ENCODE measurements at places on chromosomes 7 and 10.

GRCh38 chr10:90816466-90816865 is 41.4 kb downstream of the HTR7 start:
- no peak for DNase-seq

DNA sequence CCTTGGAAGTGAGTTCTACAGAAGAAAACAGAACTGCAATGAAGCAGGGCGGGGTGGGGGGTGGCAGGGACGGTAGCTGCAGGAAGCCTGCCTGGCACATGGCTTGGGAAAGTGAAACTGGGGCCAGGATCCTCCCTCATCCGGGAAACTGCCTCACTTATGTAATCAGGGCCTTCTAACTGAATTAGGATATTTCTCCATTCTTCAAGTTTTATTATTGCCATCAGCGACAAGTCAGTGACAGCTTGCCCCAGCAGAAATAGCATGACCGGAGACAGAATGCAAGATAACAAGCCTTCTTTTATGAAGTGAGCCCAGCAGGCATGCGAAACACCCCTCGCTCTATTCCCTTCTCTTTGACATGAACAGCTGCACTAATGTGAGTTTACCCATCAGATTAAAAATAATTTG is 77.5 kb upstream of the CACUL1 start:
- no peak for DNase-seq

DNA sequence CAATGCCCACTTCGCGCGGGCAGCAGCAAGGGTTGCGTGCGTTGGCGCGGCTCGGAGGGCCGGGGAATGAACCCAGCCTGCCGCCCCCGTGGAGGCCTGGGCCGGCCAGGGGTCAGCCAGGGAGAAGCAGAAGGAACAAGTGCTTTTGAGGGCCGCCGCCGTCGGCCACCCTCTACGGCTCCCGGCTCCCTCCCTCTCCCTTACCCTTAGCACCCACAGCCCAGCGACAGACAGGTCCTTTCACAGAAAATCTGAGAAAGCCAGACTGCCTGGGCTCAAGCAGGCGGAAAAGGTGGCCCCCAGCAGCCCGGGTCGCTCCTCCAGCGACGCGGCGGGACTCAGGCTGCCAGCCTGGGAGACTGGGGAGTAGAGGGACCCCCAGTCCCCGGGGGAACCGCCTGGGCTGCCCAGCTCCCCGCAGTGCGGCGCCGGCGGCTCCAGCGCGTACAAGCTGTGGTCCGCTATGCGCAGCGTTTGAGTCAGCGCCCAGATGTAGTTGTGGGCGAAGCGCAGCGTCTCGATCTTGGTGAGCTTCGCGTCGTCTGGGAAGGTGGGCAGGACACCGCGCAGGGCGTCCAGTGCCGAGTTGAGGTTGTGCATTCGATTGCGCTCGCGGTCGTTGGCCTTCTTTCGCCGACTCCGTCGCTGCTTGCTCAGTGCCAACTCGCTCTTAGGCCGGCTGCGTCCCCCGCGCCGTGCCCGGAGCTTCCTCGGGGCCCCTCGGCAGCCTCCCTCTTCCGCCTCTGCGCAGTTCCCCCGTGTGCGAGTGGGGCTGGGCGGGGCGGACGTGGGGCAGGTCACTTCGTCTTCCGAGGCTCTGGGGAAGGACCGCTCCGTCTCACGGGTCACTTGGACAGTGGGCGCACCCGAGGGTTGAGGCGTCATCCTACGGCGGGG is 815 bp downstream of the NEUROG3 start:
- DNase-seq, result no peak

DNA sequence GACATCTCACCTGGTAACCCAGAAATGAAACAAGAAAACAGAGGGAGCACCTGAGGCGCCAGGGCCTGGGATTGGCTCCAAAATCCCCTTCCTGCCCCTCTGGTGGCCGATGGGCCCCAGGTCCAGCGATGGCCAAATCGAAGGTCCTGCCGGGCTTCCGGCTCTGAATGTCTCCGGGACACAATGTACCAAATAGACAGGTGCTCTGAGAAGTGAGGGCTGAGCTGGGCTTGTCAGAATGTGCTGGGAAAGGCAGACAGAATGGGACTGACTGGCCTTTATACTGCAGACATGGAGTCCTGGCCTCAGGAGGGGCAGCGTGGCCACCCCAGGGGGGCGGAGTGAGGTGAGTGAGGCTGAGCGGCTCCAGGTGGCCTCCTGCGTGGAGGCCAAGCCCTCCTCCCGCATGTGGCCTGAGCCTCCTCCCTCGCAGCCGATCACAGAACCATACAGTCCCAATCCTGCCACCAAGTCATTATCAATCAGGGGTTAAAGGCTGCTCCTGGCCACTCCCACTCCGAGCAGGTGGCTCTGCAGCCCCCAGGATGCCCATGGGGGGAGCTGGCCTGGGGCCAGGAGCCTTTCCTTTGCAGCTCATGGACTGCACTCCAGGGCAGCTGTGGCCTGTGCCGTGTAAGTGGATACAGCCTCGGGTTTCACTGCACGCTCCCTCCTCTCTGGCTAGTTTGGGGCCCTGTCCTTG is 185.5 kb downstream of the ADARB2 start:
- no peak for DNase-seq

- DNase-seq, result no peak
These were observed 191.9 kb upstream of the PPP1R3A start for GRCh38 chr7:114110666-114111065.

DNA sequence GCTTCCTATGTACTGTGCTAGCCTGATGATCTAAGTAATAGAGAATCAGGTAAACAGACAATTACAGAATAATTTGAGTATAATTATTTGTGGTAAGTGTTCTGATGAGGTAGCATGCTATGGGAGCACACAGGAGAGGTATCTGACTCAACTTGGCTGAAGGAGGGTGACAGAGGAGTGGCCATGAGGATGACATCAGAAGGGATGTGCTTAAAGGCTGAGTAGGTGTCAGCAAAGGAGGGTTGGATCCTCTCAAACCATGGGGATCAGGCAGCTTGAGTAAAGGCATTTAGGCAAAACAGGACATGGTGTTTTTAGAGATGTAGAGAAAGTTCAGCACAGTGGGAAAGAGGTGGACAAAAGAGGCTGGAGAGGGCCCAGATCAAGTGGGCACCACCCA is 29.0 kb downstream of the KLHDC10 start:
- no peak for DNase-seq

- no peak for DNase-seq
These were observed 86.7 kb upstream of the IL6 start for GRCh38 chr7:22640269-22640668.

- no peak for DNase-seq
These were observed 171.7 kb upstream of the PFKP start for GRCh38 chr10:2895594-2896196.

- no peak for DNase-seq
These were observed 46.3 kb downstream of the PLEKHA8 start for GRCh38 chr7:30074422-30075030.

DNA sequence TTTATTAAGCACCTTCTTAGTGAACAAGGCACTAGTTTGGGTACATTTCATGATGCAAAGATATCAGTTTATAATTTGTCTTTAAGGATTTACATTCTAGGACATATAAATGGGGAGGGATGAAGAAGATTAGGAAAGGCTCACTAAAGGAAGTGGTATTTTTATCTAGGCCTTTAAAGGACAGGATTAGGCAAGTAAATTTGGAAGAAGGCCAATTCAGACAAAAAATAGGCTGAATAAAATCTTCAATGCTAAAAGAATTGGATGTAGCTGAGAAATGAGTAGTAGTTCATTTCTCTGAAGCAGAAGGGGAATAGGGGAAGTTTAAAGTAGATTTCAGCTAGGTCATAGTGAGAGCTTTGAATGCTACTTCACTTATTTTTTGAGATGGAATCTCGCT is 4.8 kb upstream of the FAM24B start:
- no peak for DNase-seq

DNA sequence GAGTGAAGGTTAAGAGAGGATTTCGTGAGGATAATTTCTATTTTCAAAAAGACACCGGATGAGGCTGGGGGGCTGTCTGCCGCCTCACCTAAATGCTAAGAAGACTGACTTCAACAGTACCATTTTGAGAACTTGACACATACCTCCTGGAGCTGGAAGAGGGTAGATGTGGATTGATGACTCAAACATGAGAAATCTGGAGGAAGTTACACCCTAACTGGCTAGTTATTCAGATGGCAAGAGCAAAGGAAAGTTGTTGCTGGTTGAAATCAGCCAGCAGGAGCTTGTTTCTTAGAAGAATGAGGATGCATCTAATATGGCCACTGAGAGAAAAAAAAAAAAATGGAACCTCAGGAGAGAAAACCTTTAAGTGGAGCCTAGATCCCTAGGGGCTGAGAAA is 76.2 kb upstream of the KIAA1217 start:
- no peak for DNase-seq

DNA sequence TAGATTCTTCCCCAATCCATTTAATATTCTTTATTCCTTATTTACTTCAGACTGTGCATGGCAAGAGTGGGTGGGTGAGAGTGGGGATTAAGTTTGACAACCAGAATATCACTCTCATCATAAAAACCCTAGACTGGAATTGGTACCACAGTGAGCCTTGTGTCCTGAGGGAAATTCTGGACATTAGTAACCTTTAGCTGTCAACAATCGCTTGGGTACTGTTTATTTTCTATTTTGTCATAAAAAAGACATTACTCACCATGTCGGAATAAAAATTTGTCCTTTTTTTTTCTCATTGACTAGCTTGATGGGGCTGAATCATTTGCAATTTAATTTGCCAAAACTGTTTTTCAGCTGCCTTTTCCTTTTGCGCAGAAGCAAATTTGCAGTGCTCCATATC is 176.1 kb upstream of the SEMA3C start:
- DNase-seq, result no peak

DNA sequence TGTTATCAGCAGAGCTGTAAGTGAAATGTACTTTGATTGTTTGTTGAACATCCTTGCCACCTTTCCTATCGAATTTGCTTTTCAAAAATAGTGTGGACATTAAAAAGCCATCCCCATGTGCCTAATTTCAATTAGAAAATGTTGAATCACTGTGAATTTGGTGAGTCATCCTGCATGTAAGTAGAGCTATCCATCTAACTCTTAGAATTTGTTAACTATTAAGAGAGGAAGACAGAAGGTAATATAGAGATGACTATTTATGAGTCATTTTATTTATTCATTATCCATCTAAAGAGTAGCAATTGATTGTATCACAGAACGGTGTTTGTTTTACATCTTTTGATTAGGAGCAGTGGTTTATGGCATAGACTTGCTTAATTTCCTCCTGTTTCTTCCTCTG is 154.7 kb downstream of the MGMT start:
- DNase-seq, result no peak

GRCh38 chr7:98899816-98900215 is 21.5 kb downstream of the TRRAP start:
- DNase-seq, result no peak

Measured in cortex of kidney (tissue), 1 donor.